ENCODE measurements at places on chromosomes 6 and 20.
A peak's percentile ranks its signal among the peaks of the same experiment; 100 is the strongest.

- no peak for DNase-seq
These were observed 79.0 kb downstream of the ALDH8A1 start for GRCh38 chr6:134870677-134871498.

DNA sequence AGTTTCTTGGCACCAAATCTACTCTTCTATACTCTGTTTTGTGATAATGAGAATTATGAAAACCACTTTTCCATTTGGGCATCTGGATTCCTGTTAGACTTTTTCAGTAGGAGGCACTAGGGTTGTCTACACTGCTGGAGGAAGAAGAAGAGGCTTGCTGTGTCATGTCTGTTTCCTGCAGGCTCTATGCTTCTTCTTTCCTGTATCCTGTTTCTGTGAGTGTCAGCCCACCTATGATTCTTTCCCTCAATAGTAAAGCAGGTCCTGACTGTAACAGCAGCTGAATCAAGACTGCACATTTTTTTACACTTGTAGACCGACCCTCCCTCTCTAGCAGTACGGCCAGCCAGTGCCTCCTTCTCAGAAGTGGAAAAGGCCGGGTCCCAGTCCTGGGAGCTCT lies 603.9 kb downstream of the HDGFL1 start:
- no peak for DNase-seq

DNA sequence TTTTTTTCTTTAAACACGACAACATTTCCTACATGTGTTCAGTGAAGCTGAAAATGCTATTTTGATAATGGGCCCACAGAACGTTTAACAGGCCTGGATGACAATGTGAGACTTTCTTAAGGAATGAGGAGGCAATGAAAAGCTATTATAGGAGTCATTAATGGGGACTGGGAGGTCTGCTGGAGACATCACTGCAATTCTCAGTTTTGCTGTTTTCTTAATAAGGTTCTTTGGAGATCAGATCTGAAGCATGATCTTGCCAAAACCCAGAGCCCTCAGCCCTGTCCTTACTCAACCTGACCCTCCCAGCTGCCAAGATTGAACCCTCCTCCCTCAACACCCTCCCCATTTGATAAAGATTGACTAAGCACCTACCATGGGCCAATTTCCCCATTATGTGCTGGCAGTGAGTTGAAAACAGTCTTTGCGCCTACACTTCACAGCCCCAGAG lies 353.1 kb downstream of the MAFB start:
- no peak for DNase-seq

DNA sequence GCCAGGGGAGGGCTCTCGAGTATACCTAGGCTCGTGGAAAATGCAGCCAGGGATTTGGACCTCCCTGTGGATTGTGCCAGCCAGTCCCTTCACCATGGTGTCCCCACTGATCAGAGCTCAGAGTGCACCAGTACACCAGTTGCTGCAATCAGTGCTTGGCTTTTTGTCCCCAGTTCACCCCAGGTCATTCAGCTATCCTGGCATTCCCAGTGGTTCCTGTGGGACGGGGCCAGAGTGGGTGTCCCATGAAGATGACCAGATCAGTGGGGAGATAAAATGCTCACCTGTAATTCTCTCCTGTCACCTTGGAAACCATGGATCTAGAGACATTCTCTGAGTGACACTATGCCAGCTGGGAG lies 23.8 kb downstream of the MAS1 start:
- DNase-seq = no peak

DNA sequence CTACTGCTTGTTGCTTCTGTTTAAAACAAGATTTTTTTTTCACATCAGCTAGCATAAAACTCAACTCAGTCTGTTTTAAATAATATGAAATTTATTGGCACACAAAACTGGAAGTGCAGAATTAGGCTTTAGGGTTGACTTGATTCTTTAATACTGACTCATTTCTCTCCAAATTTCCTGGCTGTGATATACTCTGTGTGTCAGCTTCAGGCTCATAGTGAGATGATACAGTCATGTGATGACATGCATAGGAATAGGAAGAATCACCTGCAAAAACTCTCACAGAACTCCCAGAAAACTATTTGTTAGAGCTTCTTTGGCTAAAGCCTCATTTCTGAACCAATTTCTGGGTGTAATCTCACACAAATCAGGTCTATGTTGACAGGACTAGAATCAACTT lies 1068.0 kb upstream of the EPHA7 start:
- no peak for DNase-seq

DNA sequence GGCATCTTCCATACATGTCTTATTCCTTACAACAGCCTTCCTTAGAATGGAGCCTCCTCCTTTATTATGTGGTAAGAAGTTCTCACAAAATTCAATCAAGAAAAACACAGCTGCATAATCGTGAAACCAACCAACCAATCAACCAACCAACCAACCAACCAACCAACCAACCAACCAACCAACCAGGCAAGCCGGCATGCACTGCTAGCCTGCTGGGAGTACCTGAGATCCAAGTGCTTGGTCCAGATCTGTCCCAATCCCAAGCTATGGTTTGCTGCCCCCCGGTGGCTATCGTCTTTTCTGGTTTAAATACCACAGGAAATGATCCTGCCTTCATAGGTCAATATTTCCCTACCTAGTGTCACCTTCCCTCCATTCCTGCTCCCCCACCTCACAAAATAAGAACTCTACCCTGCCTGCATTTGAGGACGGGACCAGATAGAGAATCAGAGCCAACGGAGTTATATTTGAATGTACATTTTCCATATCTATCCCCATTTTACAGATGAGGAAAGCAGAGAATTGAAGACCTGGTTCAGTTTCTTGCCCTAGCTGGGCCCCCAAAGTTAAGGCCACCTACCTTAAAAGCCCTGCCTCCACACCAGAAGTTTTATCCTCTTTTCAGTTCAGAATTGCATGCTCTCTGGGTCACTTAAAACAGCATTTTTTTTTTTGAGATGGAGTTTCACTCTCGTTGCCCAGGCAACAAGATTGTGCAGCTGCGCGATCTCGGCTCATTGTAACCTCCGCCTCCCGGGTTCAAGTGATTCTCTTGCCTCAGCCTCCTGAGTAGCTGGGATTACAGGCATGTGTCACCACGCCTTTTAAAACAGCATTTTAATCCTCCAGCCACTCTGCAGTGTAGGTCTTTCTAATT lies 27.1 kb downstream of the RAB44 start:
- DNase-seq = peak; percentile 78

DNA sequence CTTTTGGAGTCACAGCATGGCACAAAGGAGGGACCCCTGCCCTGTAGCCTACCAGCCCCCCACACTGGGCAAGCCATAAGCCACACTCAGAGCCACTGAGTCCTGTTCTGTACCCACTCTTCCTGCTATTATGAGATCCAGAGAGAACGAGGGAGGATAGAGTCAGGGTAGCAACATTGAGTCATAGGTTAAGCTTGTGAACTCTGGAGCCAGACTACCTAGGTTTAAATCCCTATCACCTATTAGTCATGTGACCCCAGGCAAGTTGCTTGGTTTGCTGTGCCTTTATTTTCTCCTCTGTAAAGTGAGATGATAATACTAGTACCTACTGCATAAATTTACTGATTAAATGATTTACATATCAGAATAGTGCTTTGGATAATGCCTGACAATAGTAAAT lies 540 bp downstream of the CNBD2 start:
- DNase-seq = no peak

- DNase-seq = no peak
These were observed 156.4 kb downstream of the MBOAT1 start for GRCh38 chr6:20055916-20056315.

DNA sequence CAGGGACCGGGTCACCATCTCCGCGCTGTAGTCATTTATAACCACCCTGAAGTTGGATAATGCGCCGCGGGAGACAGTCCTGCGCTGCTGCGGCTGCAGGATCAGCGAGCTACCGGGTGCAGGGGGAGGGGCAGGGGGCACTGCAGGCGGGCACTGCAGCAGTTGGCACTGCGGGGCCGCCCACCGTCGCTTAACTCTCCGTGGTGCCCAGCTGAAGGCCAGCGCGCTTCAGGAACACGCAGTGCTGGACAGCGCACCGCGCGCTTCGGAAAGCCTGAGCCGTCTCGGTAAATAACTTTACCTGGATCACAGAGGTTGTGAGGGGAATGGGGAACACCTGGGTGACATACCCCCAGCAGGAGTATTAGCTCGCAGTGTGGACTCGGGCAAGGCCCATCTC lies 12.4 kb upstream of the LRFN2 start:
- no peak for DNase-seq

DNA sequence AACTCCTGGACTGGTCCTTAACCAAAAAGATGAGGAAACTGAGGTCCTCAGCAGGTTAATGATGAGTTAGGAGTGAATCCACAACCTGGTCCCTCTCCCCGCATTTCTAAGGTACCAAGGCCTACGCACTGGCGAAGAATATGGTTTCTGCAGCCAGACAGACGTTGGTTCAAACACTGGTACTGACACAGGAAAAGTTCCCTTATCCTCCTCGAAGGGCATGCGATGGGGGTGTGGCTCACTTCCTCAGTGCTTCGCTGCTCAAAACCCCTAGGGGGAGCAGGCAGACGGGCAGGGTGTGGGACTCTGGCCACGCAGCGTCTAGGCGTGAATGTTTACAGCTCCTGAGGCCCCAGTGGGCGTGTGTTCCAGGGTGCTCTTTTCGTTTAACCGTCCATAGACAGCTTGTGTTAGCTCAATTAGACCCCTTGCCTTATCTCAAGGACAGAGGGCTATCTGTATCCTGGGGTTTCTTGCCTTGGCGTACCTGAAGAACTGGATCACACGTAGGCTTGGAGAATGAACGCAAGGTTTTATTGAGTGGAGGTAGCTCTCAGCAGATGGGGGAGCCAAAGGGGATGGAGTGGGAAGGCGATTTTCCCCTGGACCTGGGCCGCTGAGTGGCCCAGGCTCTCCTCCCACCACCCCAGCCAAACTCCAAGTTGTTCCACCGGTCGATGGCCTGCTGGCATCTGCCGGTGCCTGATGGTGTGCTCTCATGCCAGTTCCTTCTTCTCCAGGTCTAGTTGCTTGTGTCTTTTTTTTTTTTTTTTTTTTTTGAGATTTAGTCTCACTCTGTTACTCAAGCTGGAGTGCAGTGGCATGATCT lies 31.8 kb upstream of the PTPN1 start:
- DNase-seq = peak; percentile 43

- no peak for DNase-seq
These were observed 334.9 kb upstream of the JARID2 start for GRCh38 chr6:14910692-14911547.

- peak; percentile 90 for DNase-seq
These were observed 24.6 kb upstream of the GATA5 start for GRCh38 chr20:62500237-62500864.

- DNase-seq = no peak
These were observed 9.7 kb upstream of the IBTK start for GRCh38 chr6:82257088-82257774.

DNA sequence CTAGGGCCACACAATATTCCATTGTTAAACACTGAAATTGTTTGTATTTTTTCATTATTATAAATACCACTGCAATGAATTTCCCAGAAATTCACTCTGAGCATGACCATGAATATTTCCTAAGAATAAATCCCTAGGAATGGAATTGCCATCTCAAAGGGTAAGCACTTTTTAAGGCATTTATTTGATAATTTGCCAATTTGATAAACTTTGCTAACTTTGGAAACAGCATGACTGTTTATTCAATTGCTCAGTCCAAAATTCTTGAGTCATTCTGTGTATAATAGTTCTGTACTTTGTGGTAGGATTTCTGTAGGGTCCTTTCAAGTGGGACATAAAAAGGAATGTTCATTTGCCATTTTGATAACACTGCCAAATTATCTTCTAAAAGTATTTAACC lies 44.2 kb upstream of the TOX2 start:
- no peak for DNase-seq

Measured in glutamatergic neuron (in vitro differentiated cells).